ENCODE measurements at places on chromosomes 1 and 21.

DNA sequence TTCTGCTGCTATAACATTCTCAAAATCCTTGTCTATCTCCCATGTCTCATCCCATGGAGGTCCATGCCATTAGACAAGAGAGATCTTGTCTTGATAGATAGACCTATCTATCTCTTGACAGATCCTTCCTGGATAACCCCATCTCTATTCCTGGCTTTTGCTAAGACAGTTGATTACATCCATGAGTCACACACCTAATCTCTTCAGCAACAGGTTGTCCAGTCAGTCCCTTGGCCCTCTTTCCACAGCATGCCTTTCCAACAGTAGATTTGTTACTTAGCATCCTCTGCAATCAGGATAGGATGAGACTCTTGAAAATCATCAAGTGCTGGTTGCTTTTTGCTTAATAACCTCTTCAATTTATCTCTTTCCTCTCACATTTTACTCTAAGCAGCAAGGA lies 46.6 kb downstream of the TRMT1L start:
- no peak for DNase-seq

- DNase-seq: no peak
Observed at GRCh38 chr1:231020139-231020601, 19.9 kb downstream of the FAM89A start.

DNA sequence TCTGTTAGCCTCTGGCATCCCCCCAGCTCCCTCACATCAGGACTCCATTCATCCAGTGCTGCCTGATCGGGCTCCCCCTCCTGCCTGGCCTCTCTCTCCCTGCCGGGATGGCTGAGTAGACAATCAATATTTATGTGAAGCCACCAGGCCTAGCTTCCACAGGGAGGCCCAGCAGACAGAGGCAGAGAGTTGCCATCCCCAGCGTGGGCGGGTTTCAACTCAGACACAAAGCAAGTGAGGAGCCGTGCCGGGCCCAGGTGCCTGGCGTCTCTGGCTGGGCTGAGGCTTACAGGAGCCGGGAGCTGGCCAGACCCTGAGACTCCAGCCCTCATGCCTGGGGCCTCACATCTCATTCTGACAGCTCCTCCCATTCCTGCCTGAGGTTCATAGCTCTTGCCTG lies 34.5 kb upstream of the ATP2B4 start:
- DNase-seq: no peak

GRCh38 chr1:37257646-37258045 lies 216.7 kb upstream of the ZC3H12A start:
- DNase-seq: no peak

- peak; percentile 45 for DNase-seq
Observed at GRCh38 chr21:24276204-24276603, 1331.1 kb downstream of the MRPL39 start.

- no peak for DNase-seq
Observed at GRCh38 chr1:51986718-51987117, 3.8 kb downstream of the RAB3B start.

GRCh38 chr1:184866991-184867788 lies 107.1 kb downstream of the NIBAN1 start:
- no peak for DNase-seq

DNA sequence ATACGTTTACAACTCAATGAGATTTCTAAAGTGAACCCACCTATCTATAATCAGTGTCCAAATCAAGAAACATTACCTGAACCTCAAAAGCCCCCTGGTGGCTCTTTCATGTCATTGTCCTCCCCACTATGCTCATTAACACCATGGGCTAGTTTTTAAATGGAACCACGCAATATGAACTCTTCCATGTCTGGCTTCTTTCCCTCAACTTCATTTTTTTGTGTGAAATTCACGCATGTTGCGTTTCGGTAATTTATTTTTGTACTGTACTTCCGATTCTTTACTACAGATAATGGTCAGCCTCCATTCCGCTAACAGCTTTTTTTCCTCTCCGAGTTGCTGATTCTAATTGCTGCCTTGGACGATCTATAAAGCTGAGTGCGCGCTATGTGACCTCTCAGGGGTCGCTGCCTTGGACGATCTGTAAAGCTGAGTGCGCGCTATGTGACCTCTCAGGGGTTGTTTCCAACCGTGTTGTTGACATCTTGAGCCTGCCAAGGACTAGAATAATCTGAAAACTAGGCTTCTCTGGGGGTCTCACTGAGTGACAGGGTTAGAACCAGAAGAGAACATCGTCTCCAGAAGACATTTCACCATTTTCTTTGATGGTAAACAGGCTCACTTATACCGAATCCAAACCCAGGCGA lies 1.1 kb upstream of the CACYBP start:
- peak; percentile 70 for DNase-seq

DNA sequence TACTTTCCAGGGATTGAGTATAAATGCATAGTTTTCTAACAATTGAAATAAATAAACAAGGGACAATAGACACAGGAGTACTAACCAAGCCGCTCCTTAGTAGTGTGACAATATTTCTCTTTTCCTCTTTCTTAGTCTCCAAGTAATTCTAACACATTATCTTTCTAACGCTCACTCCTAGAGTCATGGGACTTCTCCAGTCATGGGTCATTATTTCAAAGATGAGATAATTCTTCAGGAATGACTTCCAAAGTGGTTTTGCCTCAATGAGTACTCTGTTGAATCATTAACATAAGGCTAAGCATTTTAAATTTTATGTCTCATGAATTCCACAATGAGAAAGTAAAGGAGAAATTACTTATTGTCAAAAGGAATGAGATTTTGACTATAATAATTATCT lies 605.8 kb upstream of the ADAMTS5 start:
- no peak for DNase-seq

DNA sequence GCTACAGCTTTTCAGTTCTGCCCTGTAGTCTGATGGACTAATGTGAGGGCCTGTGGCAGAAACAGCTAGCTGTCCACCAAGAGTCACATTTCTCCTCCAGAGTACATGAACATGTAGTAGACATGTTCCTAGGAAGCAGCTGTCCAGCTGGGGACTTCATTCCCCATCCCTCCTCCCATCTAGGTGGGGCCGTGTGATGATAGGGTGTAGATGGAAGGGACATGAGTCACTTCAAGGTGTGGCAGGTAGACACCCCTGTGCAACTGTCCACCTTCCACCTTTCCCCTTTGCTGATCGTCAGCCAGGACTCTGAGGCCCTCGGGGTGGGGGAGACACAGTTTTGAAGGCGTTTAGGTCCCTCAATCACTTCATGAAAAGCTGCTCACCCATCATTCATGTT lies 3.6 kb upstream of the RD3 start:
- DNase-seq: no peak

GRCh38 chr1:233217832-233218231 lies 77.7 kb downstream of the PCNX2 start:
- no peak for DNase-seq

DNA sequence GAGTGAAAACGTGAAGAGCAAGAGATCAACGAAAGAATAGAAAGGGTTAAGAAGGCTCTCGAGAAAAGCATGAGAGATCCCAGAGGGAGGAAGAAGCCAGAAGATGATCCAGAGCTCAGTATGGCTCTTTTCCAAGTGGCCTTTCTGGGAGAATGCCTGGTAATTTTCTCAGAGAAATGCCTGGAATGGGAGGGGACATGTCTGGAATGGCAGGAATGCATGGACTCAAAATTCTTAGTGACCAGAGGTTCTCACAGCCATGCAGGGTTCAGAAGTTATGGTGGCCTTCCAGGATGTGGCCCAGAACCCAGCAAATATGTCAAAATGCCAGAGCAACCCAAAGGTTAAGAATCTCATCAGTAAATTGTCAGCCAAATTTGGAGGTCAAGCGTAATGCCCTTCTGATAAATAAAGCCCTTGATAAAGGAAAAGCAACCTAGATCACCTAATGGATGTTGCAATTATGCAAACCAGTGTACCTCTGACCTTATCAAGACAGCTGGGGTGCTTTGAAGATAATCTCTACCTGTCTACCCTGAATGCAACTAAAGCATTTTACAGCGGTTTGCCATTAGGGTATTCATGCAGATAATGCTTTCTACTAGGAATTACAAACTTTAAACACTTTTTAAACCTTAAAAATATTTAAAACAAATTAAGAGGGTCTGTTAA lies 53.1 kb downstream of the NBPF6 start:
- no peak for DNase-seq

DNA sequence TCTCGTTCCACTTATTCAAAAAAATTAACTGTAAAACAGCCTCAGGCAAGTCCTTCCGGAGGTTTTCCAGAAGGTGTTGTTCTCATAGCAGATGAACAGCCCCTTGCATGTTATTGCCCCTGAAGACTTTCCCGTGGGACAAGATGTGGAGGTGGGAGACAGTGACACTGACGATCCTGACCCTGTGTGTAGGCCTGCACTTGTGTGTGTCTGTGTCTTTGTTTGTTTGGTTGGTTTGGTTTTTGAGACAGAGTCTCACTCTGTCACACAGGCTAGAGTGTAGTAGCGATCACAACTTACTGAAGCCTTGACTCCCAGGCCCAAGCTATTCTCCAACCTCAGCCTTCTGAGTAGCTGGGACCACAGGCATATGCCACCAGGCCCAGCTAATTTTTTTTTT lies 12.6 kb downstream of the ETV3L start:
- DNase-seq: no peak

GRCh38 chr1:27157194-27157593 lies 2.3 kb upstream of the SLC9A1 start:
- DNase-seq: no peak

DNA sequence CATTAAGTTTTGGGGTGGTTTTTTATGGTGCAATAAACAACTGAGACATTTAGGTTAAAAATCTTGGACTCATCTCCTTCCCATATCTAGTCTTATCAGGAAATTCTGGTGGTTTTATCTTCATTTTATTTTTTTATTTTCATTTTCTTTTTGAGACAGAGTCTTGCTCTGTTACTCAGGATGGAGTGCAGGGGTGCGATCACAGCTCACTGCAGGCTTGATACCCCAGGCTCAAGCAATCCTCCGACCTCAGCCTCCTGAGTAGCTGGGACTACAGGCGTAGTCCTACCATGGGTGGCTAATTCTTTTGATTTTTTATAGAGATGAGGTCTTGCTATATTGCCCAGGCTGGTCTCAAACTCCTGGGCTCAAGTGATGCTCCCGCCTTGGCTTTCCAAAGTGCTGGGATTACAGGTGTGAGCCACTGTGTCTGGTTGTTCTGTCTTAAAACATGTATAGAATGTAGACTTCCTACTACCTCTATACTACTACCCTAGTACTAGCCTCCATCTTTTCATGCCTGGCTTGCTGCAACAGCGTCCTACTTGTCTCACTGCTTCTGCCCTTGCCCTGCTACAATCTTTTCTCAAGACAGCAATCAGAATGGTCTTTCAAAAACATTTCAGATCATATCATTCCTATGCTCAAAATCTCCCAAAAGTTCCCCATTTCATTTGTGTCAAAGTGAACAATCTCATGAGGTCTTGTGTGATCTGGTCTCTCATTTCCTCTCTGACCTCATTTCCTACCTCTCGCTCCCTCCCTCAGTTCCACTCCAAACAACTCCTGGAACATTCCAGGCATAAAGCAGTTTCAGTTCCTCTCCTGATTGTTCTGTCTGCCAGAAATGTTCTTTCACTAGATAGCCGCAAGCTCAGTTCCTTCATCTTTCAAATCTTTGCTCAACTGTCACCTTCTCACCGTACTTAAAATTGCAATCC lies 5.9 kb upstream of the FCGR2A start:
- no peak for DNase-seq

- no peak for DNase-seq
Observed at GRCh38 chr1:193568512-193568911, 382.1 kb upstream of the B3GALT2 start.

DNA sequence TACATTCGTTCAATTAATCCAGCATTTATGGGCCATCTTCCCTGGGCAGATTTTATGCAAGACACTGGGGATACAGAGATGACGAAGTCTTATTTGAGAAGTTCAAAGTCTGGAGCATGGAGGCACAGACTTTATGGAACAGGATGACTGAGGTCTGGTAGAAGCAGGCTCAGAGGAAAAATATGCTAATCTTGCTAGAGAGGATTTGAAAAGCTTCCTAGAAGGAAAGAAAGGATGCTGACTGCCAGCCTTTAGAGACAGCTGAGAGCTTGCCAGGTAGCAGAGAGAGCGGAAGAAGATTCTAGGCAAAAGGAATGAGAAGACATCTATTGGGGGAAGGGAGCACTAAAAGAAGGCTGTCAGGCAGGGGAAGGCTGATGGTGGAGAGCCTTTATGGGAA lies 75.5 kb upstream of the ATP5PO start:
- DNase-seq: no peak

- DNase-seq: no peak
Observed at GRCh38 chr1:231460614-231461013, 38.5 kb upstream of the EGLN1 start.

GRCh38 chr1:16091296-16091695 lies 17.8 kb upstream of the FAM131C start:
- DNase-seq: no peak

GRCh38 chr21:38989745-38990423 lies 184.2 kb downstream of the ETS2 start:
- no peak for DNase-seq

DNA sequence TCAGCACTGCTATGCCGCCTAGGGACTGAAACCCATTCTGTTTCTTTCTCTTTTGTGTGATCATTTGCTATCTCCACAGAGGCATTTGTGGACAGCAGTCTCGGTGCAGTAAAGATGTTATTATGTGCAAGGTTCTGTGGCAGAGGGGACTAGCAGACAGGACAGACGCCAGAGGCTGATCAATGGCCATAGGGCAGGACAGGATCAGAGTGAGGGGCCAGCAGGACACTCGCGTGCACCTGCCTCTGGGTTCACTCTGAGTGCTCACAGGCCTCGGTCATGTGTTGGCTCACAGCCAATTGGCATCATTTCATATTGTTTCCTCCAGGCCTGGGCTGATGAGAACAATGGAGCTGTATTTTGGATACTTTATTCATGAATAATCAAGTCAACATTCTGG lies 212.6 kb downstream of the TGFB2 start:
- DNase-seq: peak; percentile 6

- no peak for DNase-seq
Observed at GRCh38 chr1:18413541-18414305, 67.0 kb upstream of the KLHDC7A start.

- no peak for DNase-seq
Observed at GRCh38 chr1:71086331-71086730, 5.5 kb upstream of the ZRANB2 start.

GRCh38 chr1:32334274-32334861 lies 1.7 kb downstream of the MARCKSL1 start:
- DNase-seq: no peak

DNA sequence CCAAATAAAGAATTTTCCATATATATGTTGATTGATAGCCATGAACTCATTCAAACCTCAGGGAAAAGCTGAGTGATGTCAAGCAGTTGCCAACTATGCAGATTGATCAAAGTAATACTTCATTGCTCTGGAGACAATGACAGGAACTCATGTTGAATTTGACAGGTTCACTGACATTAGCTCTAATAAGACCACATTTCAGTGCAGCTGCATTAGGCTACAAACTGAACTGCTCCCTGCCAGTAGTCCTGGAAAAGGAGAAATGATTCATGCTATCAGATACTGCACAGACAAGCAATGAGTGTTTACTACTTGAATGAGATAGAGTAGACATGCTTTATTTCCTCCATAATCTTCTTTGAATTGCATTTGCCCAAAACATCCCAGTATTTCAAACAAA lies 948.4 kb downstream of the MRPL39 start:
- DNase-seq: no peak

- no peak for DNase-seq
Observed at GRCh38 chr1:207747627-207748492, 4.0 kb upstream of the CD46 start.
